GM12878 (cell line): ENCODE measurements at places on chromosomes 2 and 18. TPM values are rescaled to one million over a fixed set of nuclear protein-coding genes. Genes with fewer than 3 reads are reported as not detected.

The USP37 gene
- 10.6 and 10.7 TPM in 2 replicates for polyA plus RNA-seq

The ANTXR1 gene
- polyA plus RNA-seq: not detected in 2 replicates

The SCRN3 gene
- 14.2 and 16.0 TPM in 2 replicates for polyA plus RNA-seq

The POTEJ gene
- not detected in 2 replicates for polyA plus RNA-seq

The HAAO gene
- polyA plus RNA-seq: 50.9 and 54.7 TPM in 2 replicates

The LRP2 gene
- not detected in 2 replicates for polyA plus RNA-seq

The SLC4A3 gene
- not detected in 2 replicates for polyA plus RNA-seq

The CHST9 gene
- not detected in 2 replicates for polyA plus RNA-seq

The GRHL1 gene
- 0.25 and 0.29 TPM in 2 replicates for polyA plus RNA-seq

The LIMS3 gene
- polyA plus RNA-seq: 0.34 and 0.40 TPM in 2 replicates

The REG1A gene
- polyA plus RNA-seq: not detected in 2 replicates

The ING5 gene
- 11.3 and 19.3 TPM in 2 replicates for polyA plus RNA-seq

The IL18R1 gene
- polyA plus RNA-seq: 10.9 and 13.8 TPM in 2 replicates

The DUSP2 gene
- polyA plus RNA-seq: 49.6 and 56.4 TPM in 2 replicates

The SERPINB10 gene
- 12.4 and 13.9 TPM in 2 replicates for polyA plus RNA-seq

The CCL20 gene
- polyA plus RNA-seq: 17.2 and 19.8 TPM in 2 replicates

The OR6B2 gene
- not detected in 2 replicates for polyA plus RNA-seq

The ELAC1 gene
- polyA plus RNA-seq: 21.9 and 22.5 TPM in 2 replicates

The TMEM150A gene
- 2.8 and 3.9 TPM in 2 replicates for polyA plus RNA-seq

The NOSTRIN gene
- 0.42 and 0.91 TPM in 2 replicates for polyA plus RNA-seq

The DYTN gene
- polyA plus RNA-seq: 0.06 and 0.09 TPM in 2 replicates

The EGR4 gene
- polyA plus RNA-seq: 0.07 TPM in 1 of 2 replicates, not detected in the other

The PPP1R1C gene
- polyA plus RNA-seq: not detected in 2 replicates

The KCNJ3 gene
- polyA plus RNA-seq: 0.09 TPM in 1 of 2 replicates, not detected in the other

The SLC5A7 gene
- polyA plus RNA-seq: not detected in 2 replicates

The CCDC148 gene
- polyA plus RNA-seq: 0.21 TPM in 1 of 2 replicates, not detected in the other

The SLC14A1 gene
- polyA plus RNA-seq: not detected in 2 replicates

The ADCYAP1 gene
- polyA plus RNA-seq: not detected in 2 replicates

The SLC9A4 gene
- polyA plus RNA-seq: not detected in 2 replicates

The SMC6 gene
- 55.3 and 57.4 TPM in 2 replicates for polyA plus RNA-seq

The GALNT3 gene
- polyA plus RNA-seq: 2.8 and 4.4 TPM in 2 replicates

The HOXD9 gene
- polyA plus RNA-seq: not detected in 2 replicates

The MOCOS gene
- 0.38 and 0.47 TPM in 2 replicates for polyA plus RNA-seq

The G6PC2 gene
- not detected in 2 replicates for polyA plus RNA-seq

The PLEK gene
- 229 and 245 TPM in 2 replicates for polyA plus RNA-seq

The HSBP1L1 gene
- 4.8 and 6.9 TPM in 2 replicates for polyA plus RNA-seq

The CD8B gene
- not detected in 2 replicates for polyA plus RNA-seq

The PPP1R7 gene
- 174 and 181 TPM in 2 replicates for polyA plus RNA-seq

The ACTG2 gene
- not detected in 2 replicates for polyA plus RNA-seq

The DLGAP1 gene
- polyA plus RNA-seq: 1.6 and 1.9 TPM in 2 replicates

The ST8SIA3 gene
- polyA plus RNA-seq: not detected in 2 replicates

The CREG2 gene
- polyA plus RNA-seq: not detected in 2 replicates

The KYNU gene
- polyA plus RNA-seq: 31.3 and 35.3 TPM in 2 replicates

The CDK15 gene
- polyA plus RNA-seq: not detected in 2 replicates

The LYPD1 gene
- polyA plus RNA-seq: not detected in 2 replicates

The SKOR2 gene
- not detected in 2 replicates for polyA plus RNA-seq

The PDCD1 gene
- polyA plus RNA-seq: 1.9 TPM in 2 replicates

The ANKRD30B gene
- polyA plus RNA-seq: not detected in 2 replicates

The NRBP1 gene
- 90.1 and 99.7 TPM in 2 replicates for polyA plus RNA-seq

The TUBB8B gene
- polyA plus RNA-seq: not detected in 2 replicates

The PRKAG3 gene
- not detected in 2 replicates for polyA plus RNA-seq
